AML-193 (cell line): ENCODE measurements at places on chromosomes 7 and 10.

- no peak for DNase-seq
These were observed 384.1 kb downstream of the NXPH1 start for GRCh38 chr7:8817448-8818036.

DNA sequence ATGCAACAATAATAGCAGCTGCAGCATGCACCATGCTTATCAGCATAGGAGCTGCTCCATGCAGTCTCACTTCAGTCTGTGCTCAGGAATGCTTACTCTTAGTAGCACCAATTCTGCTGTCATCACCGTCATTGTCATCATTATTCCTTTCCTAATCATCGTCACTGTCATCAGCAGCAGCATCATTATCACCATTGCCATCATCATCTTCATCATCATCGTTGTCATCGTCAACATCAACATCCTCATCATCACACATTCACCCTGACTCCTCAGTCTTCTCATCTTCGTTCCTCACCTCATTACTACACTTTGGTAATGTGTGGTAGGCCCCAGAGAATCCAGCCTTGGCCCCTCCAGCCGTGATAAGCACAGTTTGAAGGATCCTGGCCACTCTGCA, 545.0 kb downstream of the TNS3 start:
- DNase-seq: no peak

DNA sequence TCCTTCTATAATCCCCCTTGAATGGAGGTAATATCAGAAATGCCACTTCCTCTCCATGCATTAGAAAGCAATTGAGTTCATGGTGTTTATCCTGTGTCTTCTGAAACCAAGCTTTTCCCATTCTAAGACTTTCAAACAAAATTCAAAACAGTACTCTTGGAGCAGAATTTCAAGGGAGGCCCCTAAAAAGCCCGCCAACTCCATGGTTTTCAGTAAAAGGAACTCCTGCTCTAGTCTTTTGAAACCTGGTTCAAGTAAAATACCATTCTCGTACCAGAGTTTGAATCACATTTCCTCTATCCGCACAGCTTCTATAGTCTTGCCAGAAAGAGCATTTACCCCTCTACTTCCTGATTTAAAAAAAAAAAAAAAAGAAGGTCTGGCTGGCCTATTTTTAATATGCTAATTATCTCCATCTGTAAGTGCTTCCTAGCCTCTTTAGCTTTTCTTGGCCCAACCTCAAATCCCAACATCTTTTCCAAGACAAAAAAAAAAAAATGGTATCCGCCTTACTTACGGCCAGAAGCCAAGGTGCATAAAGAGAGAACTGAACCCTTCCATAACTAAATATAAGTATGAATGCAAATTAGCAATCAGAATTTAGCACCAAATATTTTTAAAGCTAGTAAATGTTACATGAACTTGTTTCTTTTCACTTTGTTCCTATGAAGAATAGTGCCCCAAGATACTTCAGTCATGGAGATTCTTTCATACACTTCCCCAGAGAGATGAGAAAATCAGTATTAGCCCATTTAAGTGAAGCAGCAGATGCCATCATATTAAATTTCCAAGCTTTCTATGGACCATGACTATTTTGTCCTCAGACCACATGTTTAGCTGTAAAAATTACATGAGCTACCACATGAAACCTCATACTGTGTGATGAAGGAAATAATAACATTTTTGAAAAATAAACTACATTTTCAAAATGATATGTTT, 199.9 kb upstream of the FAM3C start:
- no peak for DNase-seq

DNA sequence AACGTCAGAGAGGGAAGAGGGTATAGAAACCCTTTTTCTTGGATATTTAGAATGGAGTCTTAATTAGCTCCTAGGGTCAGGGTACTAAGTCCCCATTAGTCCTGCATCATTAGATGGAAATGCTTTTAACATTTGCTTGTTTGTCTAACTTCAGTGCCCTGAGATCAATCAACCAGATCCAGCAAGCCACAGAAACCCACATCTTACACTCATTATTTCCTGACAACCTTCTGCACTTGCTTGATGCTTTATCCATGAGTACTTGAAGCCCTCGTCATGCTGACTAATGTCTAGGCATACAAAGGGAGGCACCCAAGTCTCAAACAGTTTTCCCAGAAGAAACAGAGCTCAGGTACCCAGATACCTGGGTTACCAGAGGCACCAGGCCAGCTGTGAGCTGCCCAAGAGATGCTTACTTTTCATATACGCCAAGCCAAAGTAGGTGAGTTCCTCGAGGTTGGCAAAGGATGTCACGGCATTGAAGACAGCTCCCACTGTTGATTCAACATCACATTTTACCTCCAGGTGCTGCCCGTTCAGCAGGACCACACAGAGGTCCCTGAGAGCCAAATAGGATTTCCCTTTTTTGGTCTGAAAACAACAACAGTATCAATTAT, 42.7 kb downstream of the FRMPD2 start:
- no peak for DNase-seq

DNA sequence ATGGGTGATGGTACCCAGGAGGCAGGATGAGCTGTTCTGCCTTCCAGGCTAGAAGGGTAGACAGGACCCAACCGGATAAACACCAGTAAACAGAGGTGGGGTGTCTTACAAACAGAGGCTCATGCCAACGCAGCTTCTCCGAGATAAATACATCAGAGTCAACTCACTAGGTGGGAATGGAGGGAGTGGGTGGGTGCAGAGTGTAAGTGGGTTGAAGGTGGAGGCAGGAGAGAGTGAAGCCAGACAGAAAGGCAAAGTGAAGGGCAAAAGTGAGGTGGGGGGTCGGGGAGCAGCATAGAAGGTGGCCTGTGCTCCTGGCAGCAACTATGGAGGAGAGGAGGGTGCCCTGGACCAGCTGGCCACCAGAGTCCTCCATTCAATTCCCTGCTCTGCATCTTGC, 40.4 kb upstream of the COL13A1 start:
- no peak for DNase-seq

GRCh38 chr10:75541411-75541810, 110.0 kb downstream of the LRMDA start:
- no peak for DNase-seq

DNA sequence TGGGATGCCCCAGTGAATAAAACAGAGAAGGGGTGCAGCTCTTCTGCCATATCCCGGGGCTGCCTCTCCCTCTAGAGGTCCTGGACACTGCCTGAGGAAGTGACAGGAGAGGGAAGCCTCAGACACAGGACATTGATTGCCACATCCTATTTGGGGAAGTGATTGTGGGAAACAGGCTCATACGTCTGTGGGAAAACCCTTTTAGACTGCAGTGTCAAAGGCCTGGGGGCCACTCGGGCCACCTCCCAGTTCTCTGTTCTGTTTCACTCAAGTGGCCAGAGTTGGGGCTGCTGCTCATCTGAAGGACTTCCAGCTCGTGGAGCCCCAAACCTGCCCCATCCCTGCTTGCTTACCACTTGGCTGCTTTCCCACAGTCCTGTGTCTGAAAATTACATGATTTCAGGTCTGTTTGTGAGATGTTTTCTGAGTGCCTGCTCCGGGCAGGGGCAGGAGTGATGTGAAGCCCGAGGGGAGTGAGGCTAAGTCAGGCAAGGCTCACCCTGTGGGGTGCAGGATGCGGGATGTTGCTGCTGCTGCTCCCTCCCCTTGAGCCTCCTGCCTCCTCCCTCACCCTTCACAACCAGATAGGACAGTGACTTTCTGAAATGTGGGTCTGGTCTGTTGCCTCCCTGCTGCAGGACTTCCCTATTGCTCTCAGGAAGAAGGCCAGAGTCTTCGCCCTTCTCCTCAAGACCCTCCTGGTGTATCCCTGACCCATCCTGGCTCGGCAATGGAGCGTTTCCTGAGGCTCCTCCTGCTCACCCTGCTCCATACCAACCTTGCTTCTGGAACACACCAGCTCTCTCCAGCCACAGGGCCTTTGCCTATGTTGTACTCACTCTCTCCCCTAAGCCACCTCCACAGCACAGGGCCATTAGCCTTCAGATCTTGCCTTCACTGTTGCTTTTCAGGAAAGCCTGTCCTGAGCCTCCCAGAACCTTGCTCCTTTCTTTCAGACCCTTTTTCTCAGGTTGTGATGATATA, 58.4 kb downstream of the NEURL1 start:
- DNase-seq: peak; percentile 72

GRCh38 chr7:102916426-102916825, 3.6 kb downstream of the LRRC17 start:
- no peak for DNase-seq

GRCh38 chr10:59801171-59801570, 47.9 kb upstream of the MRLN start:
- DNase-seq: no peak

- DNase-seq: no peak
These were observed 56.9 kb upstream of the WNT16 start for GRCh38 chr7:121271916-121272315.

DNA sequence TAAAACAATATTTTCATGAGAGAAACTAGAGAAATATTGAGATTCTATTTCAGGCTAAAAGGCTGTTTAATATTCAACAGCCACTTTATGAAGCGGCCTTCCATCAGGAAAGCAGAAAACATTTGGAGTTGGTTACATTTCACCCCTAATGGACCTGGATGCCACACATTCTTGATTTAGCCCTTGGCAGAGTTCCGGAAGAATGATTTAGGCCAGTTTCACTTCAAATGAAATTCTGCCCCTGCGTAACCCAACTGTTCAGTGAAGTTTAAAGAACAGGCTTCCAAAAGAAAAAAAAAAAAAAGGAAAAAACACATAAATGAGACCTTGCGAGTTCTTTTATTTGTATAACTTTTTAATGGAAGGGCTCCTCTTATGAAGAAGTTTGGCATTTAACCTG, 239.2 kb upstream of the AKR1E2 start:
- no peak for DNase-seq

- no peak for DNase-seq
These were observed 651.6 kb upstream of the IGFBP3 start for GRCh38 chr7:46572691-46573090.

DNA sequence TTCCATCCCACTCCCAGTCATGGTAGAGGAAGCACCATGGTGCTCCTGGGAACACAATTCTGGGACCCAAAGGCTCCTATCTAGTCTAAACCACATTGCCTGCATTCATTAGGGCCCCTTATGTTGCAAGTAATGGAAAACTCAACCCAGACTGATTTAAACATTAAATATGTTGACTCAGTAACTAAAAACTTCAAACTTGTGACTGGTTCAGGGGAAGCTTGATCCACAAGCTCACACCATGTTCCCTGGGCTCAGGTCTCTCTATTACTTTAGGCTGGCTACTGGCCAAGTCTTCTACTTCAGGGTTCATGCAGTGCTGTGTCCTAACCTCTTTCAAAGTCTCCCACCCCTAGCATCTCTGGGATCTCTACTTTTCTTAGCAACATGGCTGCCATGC, 13.1 kb downstream of the WNT16 start:
- DNase-seq: no peak

GRCh38 chr7:303884-304573, 14.1 kb downstream of the FOXL3 start:
- DNase-seq: no peak

DNA sequence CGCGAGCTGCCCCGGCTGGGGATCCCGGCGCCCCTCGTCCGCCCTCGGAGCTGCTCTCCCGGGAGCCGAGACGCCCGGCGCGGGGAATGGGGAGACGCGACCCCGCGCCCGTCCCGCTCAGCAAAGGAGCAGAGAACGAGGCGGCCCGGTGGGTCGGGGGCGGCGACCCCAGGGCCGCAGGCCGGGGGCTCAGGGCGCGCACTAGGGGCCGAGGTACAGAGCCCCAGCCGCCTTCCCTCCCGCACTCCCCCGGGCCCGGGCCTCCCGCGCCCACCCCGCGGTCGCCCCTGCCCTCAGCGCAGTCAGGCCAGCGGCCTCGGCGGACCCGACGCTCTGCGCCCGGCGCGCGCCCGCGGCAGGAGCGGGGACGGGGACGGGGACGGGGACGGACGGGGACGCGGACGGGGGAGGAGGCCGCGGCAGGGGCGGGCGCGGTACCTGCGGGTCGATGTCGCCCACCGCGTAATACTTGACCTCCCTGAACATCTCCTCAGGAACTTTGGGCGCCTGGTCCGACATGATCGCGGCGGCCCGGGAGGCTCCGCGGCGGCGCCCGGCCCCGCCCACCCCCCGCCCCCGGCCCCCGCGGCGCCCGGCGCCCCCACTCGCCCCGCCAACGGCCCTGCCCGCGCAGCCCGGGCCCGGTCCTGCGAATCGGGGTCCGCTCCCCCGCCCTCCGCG, 373 bp downstream of the PAXIP1 start:
- no peak for DNase-seq

- DNase-seq: no peak
These were observed 37.1 kb downstream of the SVOPL start for GRCh38 chr7:138663725-138664710.

- no peak for DNase-seq
These were observed 239.1 kb downstream of the ZMYND11 start for GRCh38 chr10:374354-374753.

DNA sequence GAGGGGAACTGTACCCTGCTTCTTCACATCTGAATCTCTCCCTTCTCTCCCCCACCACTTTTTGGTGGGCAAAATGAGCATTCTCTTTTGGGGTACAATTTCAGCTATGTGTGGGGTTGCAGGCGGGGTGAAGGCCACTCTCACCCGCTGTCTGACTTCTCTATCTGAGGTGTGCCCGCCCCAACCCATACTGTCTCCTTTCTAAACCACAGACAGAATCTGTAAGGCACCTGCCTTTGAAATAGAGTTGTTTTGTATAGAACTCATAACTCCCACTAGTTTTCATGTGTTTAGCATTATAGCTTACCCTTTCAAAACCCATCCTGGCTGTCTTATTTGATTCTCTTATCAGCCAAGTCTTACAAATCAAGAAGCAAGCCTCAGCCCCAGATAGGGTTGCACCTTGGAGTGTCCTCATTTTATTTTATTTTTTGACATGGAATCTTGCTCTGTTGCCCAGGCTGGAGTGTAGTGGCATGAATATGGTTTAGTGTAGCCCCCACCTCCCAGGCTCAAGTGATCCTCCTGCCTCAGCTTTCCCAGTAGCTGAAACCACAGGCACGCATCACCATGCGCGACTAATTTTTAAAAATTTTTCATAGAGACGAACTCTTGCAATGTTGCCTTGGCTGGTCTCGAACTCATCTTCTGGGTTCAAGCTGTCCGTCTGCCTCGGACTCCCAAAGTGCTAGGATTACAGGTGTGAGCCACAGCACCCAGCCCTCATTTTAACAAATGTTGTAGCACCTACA, 11.9 kb downstream of the TSPAN14 start:
- no peak for DNase-seq

- no peak for DNase-seq
These were observed 339.6 kb upstream of the VWC2 start for GRCh38 chr7:49433794-49434193.

- DNase-seq: no peak
These were observed 6.5 kb upstream of the PODXL start for GRCh38 chr7:131562941-131563340.

DNA sequence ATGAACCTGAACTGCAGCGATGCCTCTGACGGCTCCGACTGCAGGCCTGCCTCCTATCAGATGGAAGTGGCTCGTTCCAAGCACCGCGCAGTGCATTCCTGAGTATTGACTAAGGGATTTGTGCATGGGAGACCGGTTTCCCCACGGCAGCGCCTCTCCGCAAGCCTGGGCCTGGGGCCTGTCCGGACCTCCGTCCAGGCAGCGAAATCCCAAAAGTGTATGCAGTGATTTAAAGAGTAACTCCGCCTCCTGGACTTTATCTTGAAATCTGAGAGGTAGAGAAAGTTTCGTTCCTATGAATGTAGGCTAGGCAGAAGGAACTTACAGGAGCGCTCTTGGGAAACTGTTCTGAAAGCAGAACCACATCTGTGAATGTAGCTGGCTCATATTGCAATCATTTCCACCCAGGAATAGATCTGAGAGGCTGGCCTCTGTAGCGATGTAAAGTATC, 106.2 kb upstream of the CELF2 start:
- DNase-seq: no peak
